A549 (cell line): ENCODE measurements at places on chromosomes 2 and 18.

DNA sequence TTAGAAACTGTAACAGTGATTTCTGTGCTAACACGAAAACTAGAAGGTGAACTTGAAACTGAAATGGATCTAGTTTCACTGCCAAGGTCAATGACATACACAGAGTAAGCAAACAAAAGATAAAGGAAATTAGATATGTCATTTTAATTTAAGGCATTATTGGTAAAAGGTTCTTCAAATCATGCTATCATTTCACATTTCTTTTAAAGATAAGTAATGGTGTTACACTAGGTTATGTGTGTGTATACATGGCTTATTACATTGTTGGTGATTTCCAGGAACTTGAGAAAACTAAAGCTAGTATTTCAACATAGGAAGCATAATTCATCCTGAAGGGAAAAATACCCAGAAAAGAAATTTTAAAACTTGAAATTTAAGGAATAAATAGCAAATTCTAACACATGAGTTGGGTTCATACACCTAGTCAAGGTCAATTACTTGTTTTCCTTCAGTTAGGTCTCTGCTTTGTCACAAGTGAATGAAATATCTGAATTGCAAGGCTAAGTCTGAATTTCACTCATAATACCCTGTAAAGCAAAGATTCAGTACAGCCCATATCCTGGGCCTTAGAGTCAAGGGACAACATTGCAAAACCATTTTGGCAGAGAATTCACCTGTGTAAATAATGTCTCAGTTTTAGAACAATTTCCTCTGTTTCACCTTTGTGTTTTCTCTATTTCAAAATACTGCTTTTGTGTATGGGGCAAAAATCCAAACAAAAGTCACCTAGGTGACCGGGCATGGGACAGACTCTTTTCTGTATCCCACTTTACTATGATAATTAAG lies 141.6 kb downstream of the SRBD1 start:
- peak; percentile 39 for DNase-seq

DNA sequence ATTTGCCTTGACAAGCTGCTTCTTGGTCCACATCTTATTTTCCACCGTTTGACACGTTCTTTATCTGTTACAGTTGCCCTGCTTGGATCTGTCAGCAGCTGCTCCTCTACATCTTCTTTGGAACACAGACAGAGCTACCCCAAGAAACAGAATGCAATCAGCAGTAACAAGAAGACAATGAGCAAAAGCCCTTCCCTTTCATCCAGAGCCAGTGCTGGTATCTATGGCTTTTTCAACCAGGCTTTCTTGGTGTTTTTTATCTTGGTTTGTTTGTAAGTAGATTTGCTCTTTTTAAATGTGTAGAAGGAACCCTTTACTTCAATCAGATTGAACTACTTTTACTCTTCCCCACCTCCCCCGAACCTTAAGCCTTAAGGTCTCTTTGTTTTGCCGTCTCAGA lies 41.9 kb downstream of the CLIP4 start:
- DNase-seq: no peak

- DNase-seq: no peak
Measured at GRCh38 chr2:12739721-12740254, 23.1 kb downstream of the TRIB2 start.

GRCh38 chr2:42984617-42985016 lies 192.2 kb upstream of the HAAO start:
- no peak for DNase-seq

GRCh38 chr2:101205521-101206479 lies 46.9 kb upstream of the CNOT11 start:
- peak; percentile 93 for DNase-seq

- DNase-seq: no peak
Measured at GRCh38 chr2:54555318-54555837, 99.3 kb downstream of the SPTBN1 start.

DNA sequence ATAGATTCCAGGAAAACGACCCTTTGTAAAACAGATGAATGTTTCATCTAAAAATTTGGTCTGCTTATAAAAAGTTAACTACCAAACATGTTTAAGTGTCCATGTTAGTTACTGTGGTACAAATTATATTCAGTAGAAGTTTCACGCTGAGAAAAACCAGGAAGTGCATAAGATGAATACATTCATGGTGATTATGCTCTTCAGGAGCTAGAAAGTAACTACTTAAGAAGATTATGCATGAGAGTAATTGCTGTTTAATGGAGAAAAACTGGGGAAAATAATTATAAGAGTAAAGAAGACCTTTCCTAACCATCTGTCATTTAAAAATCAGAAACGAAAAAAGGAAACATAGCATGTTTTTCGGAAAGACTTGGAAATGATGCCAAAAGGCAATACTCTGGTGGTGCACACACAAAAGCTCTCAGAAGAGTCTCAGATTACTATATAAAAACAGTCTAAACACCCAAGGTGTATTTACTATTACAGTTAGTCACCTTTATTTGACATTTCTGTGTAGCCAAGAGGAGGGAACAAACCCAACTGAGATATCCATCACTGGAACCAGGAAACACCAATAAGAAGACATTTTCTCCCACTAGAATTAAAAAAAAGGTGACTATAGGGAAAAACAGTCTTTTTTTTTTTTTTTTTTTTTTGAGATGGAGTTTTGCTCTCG lies 38.8 kb upstream of the METTL21A start:
- no peak for DNase-seq

- no peak for DNase-seq
Measured at GRCh38 chr2:113734185-113734584, 22.3 kb downstream of the SLC35F5 start.

DNA sequence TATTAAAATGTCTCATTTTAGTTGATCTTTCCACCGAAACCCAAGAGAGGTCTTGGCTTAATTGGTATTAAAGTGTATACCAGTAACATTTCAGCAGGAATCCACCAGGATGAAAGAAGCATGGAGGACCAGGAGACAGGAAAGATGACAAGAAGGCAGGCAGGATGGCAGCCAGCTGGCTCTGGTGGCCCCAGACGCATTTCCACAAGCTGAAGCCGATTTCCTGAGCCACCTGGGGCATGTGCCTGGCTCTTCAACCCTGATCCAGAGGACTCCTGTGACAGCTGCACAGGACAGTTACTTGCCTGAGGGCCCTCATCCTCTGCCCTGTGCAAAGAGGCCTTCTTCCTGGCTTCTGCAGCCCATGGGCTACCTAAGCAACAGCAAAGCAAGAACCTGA lies 56.9 kb upstream of the NFU1 start:
- DNase-seq: no peak

DNA sequence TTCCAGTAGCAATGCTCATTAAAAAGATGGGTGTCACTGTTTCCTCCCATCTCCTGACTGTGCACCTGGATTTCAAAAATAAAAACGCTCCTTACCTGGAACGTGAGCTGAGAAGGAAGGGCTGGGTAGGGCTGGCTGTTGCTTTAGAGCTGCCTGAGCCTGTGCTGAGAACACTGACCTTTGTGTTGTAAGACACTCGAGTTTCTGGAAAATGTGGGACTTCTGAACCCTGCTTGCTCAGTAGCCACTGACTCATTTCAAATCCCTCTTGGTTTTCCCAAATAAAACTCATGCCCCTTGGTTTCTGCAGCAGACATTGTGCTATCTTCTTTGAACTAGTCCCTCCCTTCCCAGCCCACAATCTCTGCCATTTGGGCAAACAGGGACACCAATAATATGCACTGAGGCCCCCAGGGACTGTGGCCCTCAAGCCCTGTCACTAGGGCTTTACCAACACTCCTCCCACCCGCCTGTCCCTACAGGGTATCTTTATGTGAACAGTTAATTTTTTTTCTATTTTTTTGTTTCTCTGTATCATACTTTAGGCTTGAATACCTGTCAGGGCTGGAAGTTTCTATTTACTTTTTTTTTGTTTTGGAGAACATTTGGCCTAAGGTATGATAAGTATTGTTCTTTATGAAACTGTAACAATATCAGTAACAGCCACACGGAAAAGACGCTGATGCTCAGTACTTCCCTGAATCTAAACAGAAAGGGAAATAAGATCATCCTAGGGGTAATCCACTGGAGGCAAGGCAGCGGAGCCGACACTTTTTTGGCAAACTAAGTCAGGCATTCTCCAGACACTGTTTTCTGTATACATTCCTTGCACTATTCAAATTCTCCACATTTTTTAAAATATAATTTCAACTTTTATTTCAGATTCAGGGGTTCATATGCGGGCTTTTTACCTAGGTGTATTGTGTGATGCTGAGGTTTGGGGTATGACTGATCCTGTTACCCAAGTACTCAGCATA lies 280.2 kb downstream of the STK39 start:
- no peak for DNase-seq

DNA sequence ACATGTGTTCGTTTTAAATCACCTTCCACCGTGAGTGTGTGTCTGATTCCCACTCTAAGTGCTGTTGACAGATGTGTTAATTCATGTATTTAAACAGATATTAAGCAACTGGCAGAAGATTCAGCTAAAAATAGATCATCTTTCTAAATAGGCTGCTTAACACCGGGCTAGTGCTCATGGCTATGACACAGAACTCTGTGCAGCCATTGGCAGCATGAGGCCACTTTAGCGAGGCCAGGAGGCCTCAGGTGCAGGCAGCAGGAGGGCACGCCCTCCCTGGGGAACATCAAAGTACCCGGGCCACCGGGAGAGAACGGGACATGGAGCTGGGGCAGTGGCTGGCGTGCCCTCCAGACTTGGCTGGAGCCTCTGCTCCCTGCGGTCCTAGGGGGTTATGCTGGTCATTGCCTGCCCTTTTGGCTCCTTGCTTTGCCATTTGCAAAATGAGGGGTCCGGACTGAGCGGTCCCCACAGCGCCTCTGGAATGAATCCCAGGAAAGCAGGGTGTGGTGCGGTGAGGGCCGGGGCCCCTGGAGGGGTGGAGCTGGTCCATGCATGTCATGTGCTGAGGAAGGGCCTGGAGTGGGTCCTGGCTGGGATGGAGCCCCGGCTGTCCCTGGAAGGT lies 62.8 kb upstream of the HDAC4 start:
- no peak for DNase-seq

DNA sequence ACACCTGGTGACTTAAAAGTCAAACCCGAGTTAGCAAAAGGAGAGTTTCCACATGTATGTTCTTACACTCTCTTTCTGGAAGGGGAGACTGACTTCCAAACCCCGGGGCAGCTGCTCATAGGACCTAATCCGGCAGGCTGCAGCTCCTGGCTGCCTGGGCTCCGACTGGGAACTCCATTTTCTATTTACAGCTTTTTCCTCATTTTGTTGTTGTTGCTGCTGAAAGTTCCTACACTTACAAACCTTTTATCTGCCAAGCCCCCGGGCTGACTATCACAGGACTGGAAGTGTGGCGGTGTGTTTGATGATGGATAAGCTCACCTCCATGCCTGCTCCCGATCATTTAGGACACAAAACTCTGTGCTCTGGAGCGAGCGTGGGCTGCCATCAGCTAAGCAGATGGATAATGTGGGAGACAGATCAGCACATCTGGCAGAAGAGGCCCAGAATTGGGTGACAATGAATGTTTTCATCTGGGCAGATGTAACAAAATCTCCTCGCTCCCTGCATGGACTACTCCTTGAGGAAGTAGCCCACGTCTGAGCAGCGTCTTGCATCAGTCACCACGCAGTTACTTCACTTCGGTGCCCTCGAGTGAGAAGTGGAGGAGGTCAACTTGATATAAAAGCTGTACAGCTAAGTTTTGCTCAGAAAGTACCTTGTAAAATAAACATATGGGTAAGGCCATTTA lies 114.4 kb upstream of the COPS8 start:
- DNase-seq: no peak

GRCh38 chr18:36685580-36685979 lies 143.2 kb downstream of the TPGS2 start:
- DNase-seq: no peak

GRCh38 chr18:24293254-24293653 lies 104.4 kb downstream of the OSBPL1A start:
- no peak for DNase-seq

- DNase-seq: no peak
Measured at GRCh38 chr2:71423817-71424420, 29.4 kb upstream of the DYSF start.

GRCh38 chr2:241815477-241816430 lies 6.8 kb downstream of the NEU4 start:
- no peak for DNase-seq

- peak; percentile 93 for DNase-seq
Measured at GRCh38 chr2:43219383-43220228, 6.8 kb downstream of the ZFP36L2 start.

- DNase-seq: no peak
Measured at GRCh38 chr18:21295101-21295500, 53.1 kb downstream of the GREB1L start.

DNA sequence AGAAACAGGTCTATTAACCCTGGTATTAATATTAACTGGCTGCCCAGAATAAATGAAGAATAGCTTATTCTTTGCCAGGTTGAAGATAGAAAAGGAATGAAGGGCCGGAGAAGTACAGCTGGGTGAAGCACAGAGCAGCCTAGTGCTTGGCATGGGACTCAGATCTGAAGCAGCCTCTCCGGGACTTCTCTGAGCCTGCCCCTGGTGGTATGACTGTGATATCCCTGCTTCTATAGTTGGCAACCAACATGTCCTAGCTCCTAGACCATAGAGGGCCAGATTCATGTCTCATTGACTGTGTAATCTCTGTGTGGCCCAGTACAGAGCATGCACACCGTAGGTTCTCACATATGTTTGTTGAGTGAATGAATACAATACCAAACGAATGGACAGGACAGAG lies 107.8 kb downstream of the MSH2 start:
- peak; percentile 38 for DNase-seq

- no peak for DNase-seq
Measured at GRCh38 chr2:78304678-78305077, 720.8 kb upstream of the REG3G start.

- no peak for DNase-seq
Measured at GRCh38 chr2:28488083-28488830, 7.6 kb upstream of the PLB1 start.

- no peak for DNase-seq
Measured at GRCh38 chr18:1244397-1245122, 339.9 kb downstream of the ADCYAP1 start.

- no peak for DNase-seq
Measured at GRCh38 chr2:232571026-232571474, 20.6 kb downstream of the EIF4E2 start.

DNA sequence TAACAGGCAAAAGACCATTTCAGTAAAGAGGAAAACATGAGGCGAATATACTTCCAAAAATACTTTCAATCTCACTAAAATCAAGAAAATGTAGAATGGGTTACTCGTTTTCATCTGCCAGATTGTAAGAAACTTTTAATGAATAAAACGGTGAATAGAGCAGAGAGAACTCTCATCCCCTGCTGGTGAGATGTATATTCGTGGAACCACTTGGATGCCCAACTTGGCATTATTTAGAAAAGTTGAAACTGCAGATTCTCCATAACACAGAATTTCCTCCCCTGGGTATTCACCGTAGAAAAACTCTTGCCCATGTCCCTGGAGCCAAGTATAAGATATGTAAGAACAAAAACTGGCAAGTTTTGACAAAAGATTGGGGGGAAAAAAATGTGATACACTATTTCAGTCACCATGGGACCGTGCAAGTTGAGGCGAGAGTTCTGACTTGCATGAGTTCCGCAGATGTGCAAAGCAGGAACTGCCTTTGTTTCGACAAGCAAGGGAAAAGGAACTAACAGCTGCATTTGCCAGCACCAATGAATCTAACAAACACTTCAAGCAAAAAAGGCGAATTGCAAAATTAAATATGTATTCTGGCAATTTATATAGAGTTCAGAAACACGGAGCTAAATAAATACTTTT lies 14.8 kb downstream of the TIMM21 start:
- no peak for DNase-seq
